Fibroblast of skin of back (primary cell): ENCODE measurements at places on chromosomes 16 and 17.

DNA sequence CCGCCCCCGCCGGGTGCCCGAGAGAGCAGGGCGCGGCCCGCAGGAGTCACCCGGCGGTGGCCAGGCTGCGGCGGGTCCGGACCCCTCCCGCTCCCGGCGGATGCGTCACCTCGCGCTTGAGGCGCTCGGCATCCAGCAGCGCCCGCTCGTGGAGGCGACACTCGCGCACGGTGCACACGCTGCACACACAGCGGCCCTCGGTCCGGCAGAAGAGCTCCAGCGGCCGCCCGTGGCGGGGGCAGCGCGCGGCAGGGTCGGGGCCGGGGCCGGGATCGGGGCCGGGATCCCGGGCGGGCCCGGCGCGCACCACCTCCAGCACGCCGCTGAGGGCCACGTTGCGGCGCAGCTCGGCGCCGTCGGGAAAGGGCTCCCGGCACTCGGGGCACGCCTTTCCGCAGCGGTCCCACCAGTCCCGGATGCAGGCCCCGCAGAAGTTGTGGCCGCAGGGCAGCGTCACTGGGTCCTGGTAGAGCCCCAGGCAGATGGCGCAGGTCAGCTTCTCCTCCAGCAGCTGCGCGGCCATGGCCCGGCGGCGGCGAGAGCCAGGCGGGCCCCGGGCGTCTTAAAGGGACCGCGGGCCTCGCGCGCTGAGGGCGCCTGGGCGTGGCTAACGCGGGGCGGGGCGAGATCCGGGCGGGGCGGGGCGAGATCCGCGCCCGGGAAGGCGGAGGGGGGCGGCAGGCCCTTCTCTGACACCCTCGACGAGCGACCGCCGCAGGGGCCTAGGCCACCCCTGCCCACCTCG is at the start of gene TRIM65:
TRIM65 (minus strand) TSS at position 537 of the 745 bp plus-strand sequence; CDS start at position 523, 14 bp downstream.
- peak; percentile 84 for DNase-seq

- DNase-seq, result peak; percentile 53
These were observed 44.1 kb upstream of the SEC14L1 start for GRCh38 chr17:77096570-77097214.

GRCh38 chr17:18184143-18185031 is 759 bp downstream of the ALKBH5 start:
- peak; percentile 43 for DNase-seq

DNA sequence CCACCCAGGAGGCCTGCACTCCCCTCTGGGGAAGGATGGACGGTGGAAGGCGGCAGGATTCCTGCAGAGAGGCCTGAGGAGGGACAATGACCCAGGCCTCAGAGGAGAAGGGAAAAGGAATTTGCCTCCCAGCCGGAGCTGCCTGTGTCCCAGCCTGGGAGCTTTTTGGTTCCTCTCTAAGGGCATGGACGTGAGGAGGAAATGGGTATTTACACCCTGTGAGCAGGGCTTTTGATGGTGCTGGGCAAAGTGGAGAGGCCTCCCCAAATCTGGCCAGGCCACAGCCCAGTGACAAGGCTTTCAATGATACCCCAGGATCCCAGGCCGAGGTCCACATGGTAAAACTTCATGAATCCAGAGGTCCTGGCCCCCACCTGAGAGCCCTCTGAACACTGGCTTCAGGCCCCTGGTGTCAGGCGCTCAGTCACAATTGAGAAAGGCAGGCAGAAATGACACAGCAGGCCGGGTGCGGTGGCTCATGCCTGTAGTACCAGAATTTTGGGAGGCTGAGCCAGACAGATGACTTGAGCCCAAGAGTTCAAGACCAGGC is 56.0 kb upstream of the DOC2B start:
- DNase-seq, result no peak

DNA sequence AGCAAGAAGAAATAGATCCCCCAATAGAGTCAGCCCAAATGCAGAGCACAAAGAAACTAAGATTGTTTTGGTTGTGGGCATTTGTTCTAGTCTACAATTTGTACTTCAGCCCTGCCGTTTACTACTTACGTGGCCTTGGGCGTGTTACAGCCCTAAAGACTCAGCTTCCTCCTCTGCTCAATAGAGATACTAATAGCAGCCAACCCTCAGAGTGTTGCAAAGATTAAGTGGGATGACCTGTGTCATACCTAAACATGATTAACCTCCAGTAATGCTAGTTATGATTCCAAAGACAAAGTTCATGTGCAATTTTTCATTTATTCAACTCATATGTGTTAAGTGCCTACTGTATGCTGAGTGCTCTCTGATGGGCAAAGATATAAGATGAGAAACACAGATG is 43.1 kb downstream of the MAF start:
- DNase-seq, result no peak

DNA sequence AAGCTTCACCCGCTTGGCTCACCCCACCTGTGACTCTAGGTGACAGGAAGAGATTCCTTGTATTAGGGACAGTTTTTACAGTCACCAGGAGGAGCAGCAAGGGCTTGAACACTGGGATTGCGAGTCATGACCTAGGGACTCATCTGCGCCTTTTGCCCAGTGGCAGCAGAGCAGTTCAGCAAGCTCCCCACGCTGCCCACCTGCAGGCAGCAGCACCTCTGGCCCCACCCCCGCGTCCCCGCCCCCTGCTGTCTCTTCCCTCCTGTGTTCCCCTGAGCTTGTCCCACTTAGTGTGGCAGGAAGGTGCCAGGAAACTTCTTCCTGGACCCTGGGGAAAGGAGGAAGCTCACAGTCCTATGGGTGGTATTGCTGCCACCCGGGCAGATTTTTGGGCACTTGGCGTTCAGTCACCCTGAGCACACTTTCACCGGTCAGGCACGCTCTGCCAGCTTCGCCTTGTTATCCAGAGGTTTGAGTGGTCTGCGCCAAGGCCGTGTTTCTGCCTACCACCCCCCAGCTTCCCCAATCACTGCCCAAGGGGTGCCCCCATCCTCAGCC is 8.7 kb downstream of the MMP15 start:
- DNase-seq, result no peak

DNA sequence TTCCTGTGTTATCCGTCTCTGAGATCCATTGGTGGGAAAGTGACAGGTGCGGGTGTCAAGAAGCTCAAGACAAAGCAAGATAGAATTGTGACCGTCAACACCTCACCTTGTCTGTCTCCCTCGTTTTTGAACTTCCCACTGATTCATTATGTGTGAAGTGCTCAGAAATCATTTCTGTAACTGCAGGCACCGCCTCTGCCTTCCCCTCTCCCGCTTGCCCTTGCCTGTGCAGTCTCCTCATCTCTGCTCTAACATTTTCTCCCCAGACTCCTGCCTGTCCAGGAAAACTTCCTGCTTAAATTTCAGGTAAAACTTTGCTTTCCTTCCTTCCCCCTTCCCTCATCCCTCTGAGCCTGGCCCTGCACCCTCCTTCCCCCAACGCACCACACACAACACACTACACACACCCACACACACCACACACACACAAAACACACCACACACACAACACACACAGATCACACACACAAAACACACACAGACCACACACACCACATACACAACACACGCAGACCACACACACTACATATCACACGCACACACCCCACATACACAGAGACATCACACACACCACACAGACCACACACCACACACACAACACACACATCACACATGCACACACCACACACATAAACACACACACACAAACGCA is 25.7 kb downstream of the CALB2 start:
- DNase-seq, result no peak

DNA sequence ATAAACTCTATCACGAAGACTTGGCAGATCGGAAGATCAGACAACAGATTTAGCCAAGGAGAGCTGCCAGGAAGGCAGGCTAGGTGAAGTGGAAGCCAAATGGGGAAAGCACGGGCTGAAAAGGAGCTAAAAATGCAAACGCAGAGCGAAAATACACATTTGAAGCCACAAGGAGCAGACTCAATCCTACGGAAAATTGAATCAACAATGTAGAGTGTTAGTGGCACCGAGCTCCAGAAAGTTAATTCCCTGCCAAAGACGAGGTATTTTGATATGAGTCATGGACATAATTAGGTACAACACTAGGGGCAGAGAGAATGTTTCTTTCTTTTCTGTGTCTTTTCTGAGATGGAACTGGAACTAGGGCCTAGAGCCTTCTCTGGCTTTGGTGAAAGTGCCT is 20.7 kb downstream of the GSG1L start:
- DNase-seq, result peak; percentile 19

DNA sequence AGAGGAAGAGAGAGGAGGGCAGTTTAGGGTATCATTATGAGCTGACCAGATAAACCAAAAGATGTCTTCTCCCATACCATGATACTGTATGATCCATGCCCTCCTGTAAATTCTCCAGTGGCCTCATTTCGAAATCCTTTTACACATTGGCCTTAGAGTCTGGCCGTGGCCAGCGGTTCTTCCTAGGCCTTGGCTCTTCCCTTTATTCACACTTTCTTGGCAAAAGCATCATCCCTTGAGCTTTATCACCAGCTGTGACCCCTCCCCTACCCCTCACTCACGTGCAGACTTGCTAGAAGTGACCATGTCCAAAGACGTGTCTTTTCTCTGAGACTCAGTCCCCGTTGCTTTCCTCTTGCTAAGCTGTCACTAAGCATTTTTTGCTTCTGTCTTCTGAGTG is 22.8 kb downstream of the KATNIP start:
- no peak for DNase-seq
